Muscle of leg (tissue), 16 donors: ENCODE measurements at places on chromosomes 5 and 9. TPM values are rescaled to one million over a fixed set of nuclear protein-coding genes. Genes with fewer than 3 reads are reported as not detected.
A peak's percentile ranks its signal among the peaks of the same experiment; 100 is the strongest.

DNA sequence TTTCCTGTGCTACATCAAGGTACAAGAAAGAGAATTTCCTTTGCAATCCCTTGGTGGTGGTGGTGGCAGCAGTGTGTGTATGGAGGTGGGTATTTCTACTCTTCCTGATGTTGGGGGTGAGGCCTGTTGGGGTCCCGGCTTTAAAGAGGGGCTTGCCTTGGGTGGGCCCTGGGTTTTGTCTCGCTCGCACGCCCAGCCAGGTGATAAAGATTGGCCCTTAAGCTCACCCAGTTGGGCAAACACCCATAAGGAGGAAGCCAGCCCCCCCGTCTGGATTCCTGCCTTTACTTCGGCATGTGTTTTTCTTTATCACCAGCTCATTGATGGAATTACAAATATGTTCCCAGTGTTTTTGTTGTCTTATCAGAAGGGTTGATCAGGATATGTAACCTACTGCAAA, 16.0 kb upstream of the SARDH start:
- no peak for DNase-seq

GRCh38 chr9:107481035-107481434, 8.5 kb downstream of the KLF4 start:
- DNase-seq: peak; percentile 53

GRCh38 chr9:89542401-89543021, 44.6 kb upstream of the SEMA4D start:
- DNase-seq: no peak

DNA sequence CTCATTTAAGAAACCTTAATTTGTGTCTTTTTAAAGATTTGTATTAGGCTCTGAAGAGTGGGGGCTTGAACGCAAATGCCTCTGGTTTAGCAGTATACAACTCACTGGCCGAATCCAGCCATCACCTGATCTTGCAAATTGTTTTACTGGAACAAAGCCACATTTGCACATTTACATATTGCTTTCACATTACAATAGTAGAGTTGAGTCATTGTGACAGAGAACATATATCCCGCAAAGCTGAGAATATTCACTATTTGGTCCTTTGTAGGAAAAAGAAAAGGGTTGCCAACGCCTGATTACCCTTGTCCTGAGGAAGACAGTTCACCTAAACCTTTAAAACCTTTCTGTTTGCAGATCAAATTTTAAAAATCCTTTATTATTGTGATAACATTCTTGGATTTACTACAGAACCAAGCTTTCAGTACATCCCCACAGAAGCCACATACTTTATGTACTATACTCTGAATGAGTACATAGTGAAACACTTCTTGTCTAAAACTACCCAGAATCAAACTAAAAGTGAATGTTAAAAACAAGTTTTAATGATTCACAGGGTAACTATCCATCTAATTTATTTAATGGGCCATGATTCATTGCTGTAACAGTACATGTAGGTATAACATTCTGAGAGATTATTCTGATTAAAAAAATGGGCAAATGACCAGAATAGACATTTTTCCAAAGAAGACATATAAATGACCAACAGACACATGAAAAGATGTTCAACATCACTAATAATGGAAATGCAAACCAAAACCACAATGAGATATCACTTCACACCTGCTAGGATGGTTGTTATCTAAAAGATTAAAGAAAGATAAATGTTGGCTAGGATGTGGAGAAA, 161.0 kb downstream of the SLC25A46 start:
- no peak for DNase-seq

DNA sequence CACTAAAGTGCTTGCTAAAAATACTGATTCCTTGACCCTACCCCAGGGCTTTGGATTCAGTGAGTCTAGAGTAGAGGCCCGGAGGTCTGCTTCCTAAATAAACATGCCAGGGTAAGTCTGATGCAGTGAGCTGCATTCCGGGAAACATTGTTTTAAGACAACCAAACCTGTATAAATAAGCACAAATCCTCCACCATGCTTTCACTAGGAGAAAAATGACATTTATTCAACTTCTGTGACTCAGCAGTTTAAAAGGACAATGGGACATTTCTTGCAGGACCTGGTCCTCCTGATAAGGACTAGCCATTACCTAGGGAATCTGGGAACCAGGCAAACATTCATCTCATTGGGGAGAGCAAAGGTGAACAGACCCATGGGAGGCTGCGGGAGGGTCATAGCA, 335.3 kb downstream of the MLLT3 start:
- DNase-seq: no peak

- no peak for DNase-seq
Measured at GRCh38 chr5:57509501-57510260, 27.1 kb upstream of the ACTBL2 start.

DNA sequence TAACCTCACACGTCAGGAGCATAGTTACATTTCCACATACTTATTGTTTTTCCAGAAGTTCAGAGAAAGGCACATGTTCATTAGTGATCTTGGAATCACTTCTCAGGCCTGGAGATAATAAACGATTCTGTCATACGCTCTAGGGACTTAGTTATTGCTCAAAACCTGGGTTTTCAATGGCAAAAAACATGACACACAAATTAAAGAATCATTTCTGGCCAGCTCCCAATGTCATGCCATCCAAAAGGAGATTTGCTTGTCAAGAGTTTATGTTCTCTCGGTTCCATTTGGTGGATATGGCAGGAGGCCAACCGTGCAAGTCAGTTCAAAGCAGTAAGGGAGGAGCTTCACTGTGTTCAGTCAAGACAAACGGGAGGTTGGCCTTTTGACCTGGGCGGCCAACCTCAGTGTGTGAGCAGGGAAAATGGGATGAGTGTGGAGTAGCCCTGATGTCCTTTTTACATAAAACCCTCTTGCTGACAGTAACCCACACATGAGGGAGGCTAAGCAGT, 123.4 kb downstream of the NXNL2 start:
- peak; percentile 66 for DNase-seq

GRCh38 chr9:1794547-1795270, 220.4 kb upstream of the SMARCA2 start:
- no peak for DNase-seq

DNA sequence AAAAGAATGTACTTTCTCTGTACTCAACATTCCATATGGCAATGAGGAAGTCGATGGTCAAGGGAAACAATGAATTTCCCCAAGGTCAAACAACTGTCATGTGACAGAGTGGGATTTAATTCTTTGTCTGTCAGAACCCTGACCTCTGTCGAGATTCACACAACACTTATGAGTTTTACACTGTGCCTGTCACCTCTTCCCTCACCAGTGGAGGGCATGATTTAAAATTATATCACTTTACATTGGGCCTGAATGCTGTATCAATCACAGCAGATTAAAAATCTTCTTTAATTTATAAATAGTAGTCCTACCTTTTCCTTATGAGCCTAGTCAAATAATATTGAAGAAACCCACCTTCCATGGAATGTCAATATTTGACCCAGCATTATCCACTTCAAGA, 276.7 kb downstream of the CDH10 start:
- no peak for DNase-seq

FBLL1 gene
- 0.62 TPM for total RNA-seq

PCDHB8 gene
- total RNA-seq: 0.80 TPM

FOXD4L3 gene
- total RNA-seq: not detected

TAS2R1 gene
- total RNA-seq: not detected

WDR5 gene
- total RNA-seq: 25.1 TPM
